Activated gamma-delta T cell treated with anti-CD3 and anti-CD28 coated beads, Interleukin-2, amount 50 U/mL, for 16 hours (primary cell): ENCODE measurements at places on chromosomes 6 and 20.

DNA sequence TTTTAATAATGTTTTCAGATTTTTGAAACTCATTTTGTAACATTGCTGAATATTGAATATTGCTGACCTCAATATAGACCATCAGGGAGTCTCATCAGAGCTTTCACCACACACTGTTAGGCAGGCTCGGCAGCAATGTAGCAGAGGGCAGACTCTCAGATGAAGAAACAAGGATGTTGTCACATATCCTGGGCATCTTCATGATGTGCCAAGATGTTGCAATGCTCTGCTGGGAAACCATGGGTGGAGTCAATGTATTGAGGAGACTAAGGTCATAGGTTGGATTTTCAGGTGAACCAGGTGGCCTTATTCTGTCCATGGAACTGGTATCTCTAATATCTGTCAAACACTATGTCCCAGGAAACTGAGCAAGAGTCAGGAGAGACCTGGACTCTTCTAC lies 27.3 kb downstream of the NR2E1 start:
- DNase-seq = no peak

GRCh38 chr6:166752097-166752496 lies 125.0 kb upstream of the RPS6KA2 start:
- DNase-seq = no peak

GRCh38 chr6:130105996-130106704 lies 87.8 kb downstream of the L3MBTL3 start:
- DNase-seq = no peak

DNA sequence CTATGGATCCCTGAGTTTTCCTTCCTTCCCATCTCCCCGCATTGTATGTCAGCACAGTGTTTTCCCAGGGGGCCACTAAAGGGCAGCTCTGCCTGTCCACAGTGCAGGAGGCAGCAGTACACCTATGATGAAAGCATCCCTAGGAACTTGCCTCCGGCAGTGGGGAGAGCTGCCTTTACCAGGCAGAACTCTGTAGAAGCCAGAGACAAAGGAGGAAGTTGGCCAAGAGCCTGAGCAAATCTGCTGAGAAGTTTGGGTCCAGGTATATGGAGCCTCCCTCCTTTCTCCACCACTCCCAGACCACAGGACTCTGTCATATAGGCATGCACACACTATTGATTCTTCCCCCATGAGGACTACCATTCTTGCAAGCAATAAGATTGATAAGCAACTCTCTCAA lies 282.7 kb downstream of the TBC1D7 start:
- DNase-seq = no peak

GRCh38 chr6:158717341-158718330 lies 67.8 kb downstream of the SYTL3 start:
- DNase-seq = no peak

DNA sequence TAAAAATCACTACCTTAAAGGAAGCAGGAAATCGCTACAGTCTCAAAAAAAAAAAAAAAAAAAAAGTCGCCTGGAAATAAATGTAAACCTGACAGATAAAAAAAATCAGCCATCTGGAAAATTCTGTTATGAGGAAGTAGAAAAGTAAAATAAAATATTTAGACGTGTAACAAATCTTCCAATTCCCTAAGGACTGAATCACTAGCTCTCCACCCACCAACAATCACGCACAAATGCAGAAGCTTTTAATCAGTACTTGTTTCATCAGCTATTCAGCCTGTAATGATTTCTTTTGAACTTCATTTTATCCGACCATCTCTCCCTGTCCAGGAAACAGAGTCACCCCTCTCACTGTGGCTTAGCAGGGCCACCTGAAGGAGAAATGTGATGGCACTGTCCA lies 59.0 kb downstream of the SLC23A2 start:
- no peak for DNase-seq

GRCh38 chr20:48786951-48787705 lies 40.7 kb downstream of the PREX1 start:
- no peak for DNase-seq

DNA sequence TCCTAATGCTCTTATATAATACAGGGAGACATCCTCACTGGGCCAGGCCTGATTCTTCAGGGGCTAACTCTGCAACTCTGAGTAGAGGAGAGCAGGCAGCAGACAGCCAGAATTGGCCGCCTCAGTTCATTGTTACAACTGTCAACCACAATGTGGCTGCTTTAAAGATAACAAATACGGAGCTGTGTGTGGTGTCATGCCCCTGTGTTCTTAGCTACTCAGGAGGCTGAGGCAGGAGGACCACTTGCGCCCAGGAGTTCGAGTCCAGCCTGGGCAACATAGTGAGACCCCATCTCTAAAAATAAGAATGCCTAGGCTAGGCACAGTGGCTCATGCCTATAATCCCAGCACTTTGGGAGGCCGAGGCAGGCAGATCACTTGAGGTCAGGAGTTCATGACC lies 34.3 kb downstream of the CEP250 start:
- no peak for DNase-seq

DNA sequence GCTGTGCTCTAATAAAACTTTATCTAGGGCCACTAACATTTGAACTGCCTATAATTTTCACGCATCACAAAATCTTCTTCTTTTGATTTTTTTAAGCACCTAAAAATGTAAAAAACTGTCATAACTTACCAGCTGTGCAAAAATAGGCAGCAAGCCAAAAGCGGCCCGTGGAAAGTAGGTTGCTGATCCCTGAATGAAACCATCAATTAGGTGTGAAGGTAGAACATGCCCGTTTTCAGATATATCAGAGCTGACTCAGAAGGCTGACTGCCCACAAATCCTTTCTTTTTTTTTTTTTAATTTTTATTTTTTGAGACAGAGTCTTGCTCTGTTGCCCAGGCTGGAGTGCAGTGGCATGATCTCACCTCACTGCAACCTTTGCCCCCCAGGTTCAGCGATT lies 4.9 kb upstream of the IPCEF1 start:
- DNase-seq = no peak

GRCh38 chr6:45611491-45611890 lies 233.8 kb upstream of the SUPT3H start:
- DNase-seq = no peak

GRCh38 chr6:76681781-76682180 lies 609.3 kb upstream of the IMPG1 start:
- no peak for DNase-seq

- no peak for DNase-seq
Observed at GRCh38 chr6:74091794-74092157, 395.8 kb downstream of the CD109 start.

- DNase-seq = no peak
Observed at GRCh38 chr20:52062452-52063209, 128.9 kb downstream of the ZFP64 start.

- DNase-seq = no peak
Observed at GRCh38 chr6:128754658-128755256, 128.2 kb upstream of the LAMA2 start.

DNA sequence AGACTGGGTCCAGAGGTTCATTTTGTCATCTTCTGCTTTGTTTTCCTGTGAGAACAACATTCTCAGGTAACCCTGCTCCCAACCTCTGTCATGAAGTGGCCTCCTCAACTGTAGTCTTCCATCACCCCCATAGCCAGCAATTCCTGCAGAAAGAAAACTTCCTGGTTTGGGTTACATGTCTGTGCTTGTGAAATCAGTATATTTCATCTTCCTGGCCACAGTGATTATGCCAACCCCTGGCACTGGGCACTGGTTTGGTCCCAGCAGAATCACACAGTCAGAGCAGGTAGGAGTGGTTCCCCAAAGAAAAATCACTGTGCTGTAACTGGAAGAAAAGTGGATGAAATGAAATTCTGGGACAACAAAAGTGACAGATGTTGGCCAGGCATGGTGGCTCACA lies 52.5 kb downstream of the CRYBG1 start:
- DNase-seq = no peak

GRCh38 chr6:153966001-153966400 lies 73.0 kb upstream of the OPRM1 start:
- DNase-seq = no peak

- DNase-seq = no peak
Observed at GRCh38 chr6:46972531-46972930, 50.8 kb upstream of the ADGRF5 start.

- DNase-seq = no peak
Observed at GRCh38 chr6:89951574-89952104, 57.4 kb downstream of the GJA10 start.

- no peak for DNase-seq
Observed at GRCh38 chr6:10390495-10391298, 24.2 kb downstream of the TFAP2A start.

DNA sequence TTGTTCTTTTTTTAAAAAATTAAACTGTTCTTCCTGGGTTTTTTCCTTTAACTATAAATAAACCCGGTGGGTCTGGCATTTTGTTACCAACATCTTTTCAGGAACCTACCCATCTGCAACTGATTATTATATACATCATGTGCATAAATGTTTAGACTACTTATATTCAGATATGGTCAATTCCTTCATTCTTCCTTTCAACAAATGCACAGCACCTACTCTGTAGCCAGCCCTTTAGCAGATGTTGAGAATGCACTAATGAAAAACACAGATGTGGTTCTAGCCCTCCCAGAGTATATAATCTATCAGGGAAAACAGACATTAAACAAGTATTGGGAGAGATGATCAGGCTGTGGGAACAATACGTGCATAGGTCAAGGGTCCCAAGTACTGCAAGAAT lies 237.1 kb downstream of the UST start:
- no peak for DNase-seq

GRCh38 chr6:70520575-70520974 lies 46.2 kb upstream of the SDHAF4 start:
- no peak for DNase-seq

DNA sequence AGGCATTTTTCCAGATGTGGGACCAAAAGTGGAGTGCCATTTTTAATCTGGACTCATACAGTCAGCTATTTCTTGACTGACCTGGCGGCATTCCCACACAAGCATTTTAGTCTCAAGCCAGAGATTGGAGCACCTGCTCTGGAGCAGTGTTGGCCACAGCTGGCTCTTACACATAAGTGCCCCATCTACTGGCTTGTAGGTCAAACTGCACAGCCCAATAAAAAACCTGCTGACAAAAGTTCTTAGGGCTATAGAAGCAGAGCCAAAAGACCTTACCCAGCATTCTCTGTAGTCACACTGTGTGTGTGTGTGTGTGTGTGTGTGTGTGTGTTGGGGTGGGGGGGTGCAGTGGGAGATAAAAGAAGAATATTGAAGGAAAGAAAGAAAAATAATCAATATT lies 38.6 kb upstream of the SENP6 start:
- no peak for DNase-seq

GRCh38 chr6:67131827-67132226 lies 1424.8 kb upstream of the EYS start:
- DNase-seq = no peak

- DNase-seq = no peak
Observed at GRCh38 chr6:170259278-170259677, 31.6 kb downstream of the DLL1 start.

- no peak for DNase-seq
Observed at GRCh38 chr6:37244430-37245310, 12.9 kb upstream of the TBC1D22B start.
